Activated CD4-positive, alpha-beta T cell treated with anti-CD3 and anti-CD28 coated beads, Interleukin-2, amount 50 U/mL, for 24 hours (primary cell): ENCODE measurements at places on chromosomes 11 and 22.

GRCh38 chr11:72777755-72778278, 16.0 kb downstream of the STARD10 start:
- no peak for DNase-seq

DNA sequence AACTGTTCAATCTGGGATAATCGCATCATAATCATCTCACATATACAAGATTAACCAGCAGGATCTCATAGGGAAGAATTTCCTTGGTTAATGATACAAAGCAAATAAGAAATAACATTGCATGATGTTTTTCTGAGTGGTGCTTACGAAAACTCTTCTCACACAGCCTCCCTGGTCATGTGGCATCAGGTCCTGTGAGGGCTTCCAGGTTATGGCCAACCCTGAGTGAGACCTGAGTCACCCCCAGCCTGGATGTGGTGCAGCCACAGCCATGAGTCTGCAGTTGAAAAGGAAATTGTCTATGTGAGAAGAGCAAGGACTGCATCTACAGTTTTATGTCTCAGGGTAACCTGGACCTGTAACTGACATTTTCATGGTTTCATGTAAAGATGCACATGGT, 90.5 kb upstream of the XKR3 start:
- no peak for DNase-seq

GRCh38 chr11:44596525-44597276, 31.2 kb downstream of the CD82 start:
- peak; percentile 71 for DNase-seq

DNA sequence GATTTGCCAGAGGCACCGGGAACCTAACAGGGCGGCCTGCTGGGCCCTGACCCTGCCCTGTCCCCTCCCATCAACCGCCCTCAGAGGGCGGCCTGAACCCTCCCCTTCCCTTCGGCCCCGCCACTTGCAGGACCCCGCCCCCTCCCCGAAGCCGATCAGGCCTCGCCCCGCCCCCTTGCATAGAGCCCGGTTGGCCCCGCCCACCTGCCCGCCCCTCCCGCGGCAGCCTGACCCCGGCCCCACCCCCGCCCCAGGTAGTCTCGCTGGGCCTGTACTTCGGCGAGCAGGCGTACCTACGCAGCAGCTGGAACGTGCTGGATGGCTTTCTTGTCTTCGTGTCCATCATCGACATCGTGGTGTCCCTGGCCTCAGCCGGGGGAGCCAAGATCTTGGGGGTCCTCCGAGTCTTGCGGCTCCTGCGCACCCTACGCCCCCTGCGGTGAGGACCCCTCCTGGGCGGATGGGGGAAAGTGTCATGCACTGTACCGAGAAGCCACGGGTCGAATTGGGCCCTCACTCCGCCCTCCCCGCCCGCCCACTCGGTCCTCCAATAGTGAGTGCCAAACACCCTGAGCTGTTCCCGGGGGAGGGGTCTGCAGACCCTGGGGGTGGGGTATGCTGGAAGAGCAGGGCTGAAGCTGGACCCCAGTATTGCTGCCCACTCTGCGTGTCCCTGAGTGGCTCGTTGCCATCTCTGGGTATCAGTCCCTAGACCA, 94.1 kb downstream of the CACNA1I start:
- no peak for DNase-seq
